ENCODE measurements at places on chromosomes 11 and 22. TPM values are rescaled to one million over a fixed set of nuclear protein-coding genes. Genes with fewer than 3 reads are reported as not detected.

The DLG2 gene
- polyA plus RNA-seq: 1.1 TPM

The OR8H1 gene
- not detected for polyA plus RNA-seq

The SAA1 gene
- polyA plus RNA-seq: not detected

The OR4A15 gene
- polyA plus RNA-seq: not detected

The FOLR2 gene
- not detected for polyA plus RNA-seq

The VWCE gene
- not detected for polyA plus RNA-seq

The WT1 gene
- polyA plus RNA-seq: not detected

- H3K27me3 ChIP-seq: peaks cover 66% of the 10 kb centered on the region
- peaks cover 10% of the 10 kb centered on the region for H3K4me1 ChIP-seq
- no peak overlapping the region for H3K4me3 ChIP-seq
- no peak for DNase-seq
Observed at GRCh38 chr11:124841840-124842239, 23.4 kb upstream of the ROBO3 start.

- H3K4me1 ChIP-seq: no peaks in the 10 kb centered on the region
- no peaks in the 10 kb centered on the region for H3K36me3 ChIP-seq
- H3K27ac ChIP-seq: no peak overlapping the region
Observed at GRCh38 chr11:27679136-27680015, 20.9 kb downstream of the BDNF start.

DNA sequence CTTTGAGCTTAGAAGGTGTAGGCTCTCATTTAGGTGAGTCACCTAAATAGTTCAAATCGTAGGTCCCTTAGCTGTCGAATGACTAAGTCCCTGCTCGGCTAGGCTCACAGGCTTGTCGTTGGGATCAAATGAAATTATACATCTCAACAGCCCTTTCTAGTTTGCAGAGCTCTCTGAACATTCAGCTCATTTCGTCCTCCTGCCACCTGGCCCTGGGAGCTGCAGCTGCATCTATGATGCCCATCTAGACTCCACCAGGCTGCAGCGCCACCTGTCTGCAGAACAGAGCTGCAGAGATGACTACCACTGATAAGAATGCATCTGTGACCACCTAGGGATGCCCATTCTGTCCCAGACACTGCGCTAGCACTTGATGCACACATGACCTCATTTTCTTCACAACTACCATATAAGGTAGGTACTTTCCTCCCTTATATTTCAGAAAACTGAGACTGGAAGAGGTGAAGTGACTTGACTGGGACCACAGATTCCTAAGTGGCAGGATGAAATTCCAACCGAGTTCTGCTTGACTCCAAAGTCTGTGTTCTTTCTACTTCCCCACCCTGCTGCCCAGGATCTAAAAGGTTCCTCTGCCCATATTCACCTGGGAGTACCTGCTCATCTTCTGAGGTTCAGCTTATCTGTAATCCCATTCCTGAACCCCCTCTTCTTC lies 141.1 kb upstream of the NARS2 start:
- no peaks in the 10 kb centered on the region for H3K36me3 ChIP-seq
- no peak overlapping the region for H3K4me3 ChIP-seq
- no peak for DNase-seq
- H3K4me1 ChIP-seq: no peaks in the 10 kb centered on the region

- no peaks in the 10 kb centered on the region for H3K36me3 ChIP-seq
- no peak overlapping the region for H3K4me3 ChIP-seq
- H3K4me1 ChIP-seq: no peaks in the 10 kb centered on the region
- no peak overlapping the region for H3K27ac ChIP-seq
- no peaks in the 10 kb centered on the region for H3K27me3 ChIP-seq
Observed at GRCh38 chr11:107713009-107713408, 1.2 kb upstream of the SLN start.

GRCh38 chr11:45045683-45046471 lies 95.2 kb upstream of the TP53I11 start:
- H3K4me3 ChIP-seq: no peak overlapping the region
- H3K36me3 ChIP-seq: no peaks in the 10 kb centered on the region
- no peak for DNase-seq
- no peak overlapping the region for H3K27ac ChIP-seq

- H3K36me3 ChIP-seq: no peaks in the 10 kb centered on the region
- DNase-seq: no peak
- H3K4me3 ChIP-seq: no peak overlapping the region
- no peak overlapping the region for H3K27ac ChIP-seq
- H3K4me1 ChIP-seq: no peaks in the 10 kb centered on the region
Observed at GRCh38 chr11:464316-464715, 14.2 kb downstream of the PTDSS2 start.

DNA sequence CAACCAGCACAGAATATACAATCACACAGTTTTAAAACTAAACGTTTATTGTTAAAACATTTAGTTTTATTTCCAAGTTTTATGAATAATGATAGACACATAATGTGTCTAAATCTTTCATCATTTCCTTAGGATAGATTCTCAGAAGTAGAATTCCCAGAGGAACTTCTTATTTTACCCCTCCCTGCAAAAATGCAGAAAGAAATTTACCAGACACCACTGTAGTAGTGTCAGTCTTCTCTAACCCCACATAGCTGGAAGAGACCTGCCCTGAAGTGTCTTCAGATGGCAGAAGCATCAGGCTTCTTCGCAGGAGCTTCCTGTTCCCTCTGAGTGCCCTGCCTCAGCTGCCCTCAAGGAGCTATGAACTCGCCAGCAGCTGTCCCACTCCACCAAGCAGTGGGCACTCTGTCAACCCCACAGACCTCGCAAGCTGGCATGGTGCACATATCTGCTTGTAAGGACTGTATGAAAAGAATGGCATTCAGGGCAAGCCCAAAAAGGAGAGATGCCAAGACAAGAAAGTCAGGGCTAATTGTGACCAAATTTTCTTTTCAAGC lies 28.5 kb upstream of the PAK1 start:
- no peak overlapping the region for H3K27ac ChIP-seq
- no peaks in the 10 kb centered on the region for H3K27me3 ChIP-seq
- no peak overlapping the region for H3K4me3 ChIP-seq
- no peak for DNase-seq
- no peaks in the 10 kb centered on the region for H3K4me1 ChIP-seq

DNA sequence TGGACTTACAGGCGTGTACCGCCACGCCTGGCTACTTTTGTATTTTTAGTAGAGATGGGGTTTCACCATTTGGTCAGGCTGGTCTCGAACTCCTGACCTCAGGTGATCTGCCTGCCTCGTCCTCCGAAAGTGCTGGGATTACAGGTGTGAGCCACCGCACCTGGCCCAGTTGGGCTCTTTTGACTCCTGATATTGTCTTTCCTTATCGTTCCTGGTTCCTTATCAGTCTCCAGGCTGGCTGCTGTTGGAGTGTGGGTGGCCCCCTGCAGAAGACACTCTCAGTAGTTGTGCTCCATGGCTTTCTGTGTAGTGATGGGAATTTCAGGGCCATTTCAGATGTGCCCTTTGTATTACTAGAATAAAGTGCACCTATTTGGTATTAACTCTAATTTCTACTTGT lies 55.3 kb downstream of the C22orf31 start:
- DNase-seq: no peak
- H3K36me3 ChIP-seq: no peaks in the 10 kb centered on the region
- no peak overlapping the region for H3K27ac ChIP-seq
- H3K27me3 ChIP-seq: no peaks in the 10 kb centered on the region
- H3K4me1 ChIP-seq: no peaks in the 10 kb centered on the region

DNA sequence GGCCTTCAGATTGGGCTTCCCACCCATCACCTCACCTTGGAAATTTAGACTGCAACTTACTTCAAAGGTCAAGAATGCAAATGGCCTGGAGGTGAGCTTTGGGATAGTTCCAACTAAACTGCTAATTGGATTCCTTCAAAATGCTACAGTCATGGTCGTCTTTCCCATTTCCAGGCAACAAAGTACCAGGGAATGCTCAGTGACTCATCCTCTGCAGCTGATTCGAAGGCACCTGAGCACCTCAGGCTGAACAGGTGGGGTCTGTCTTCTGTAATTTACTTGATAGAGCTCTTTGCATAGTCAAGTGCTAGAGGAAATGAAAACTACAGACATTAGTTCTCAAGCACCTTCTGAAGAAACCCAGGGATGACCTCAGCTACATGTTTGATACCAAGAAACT lies 20.5 kb upstream of the FSHB start:
- no peak for DNase-seq
- H3K4me3 ChIP-seq: no peak overlapping the region
- H3K27ac ChIP-seq: no peak overlapping the region
- no peaks in the 10 kb centered on the region for H3K27me3 ChIP-seq
